ENCODE measurements at places on chromosomes 4 and X.

- no peak for DNase-seq
Measured at GRCh38 chr4:152591396-152591795, 55.5 kb upstream of the FBXW7 start.

GRCh38 chr4:158873795-158874401 lies 105.1 kb downstream of the FNIP2 start:
- peak; percentile 75 for DNase-seq

- peak; percentile 22 for DNase-seq
Measured at GRCh38 chr4:3136454-3136853, 62.0 kb downstream of the HTT start.

GRCh38 chr4:84905646-84906045 lies 60.8 kb downstream of the WDFY3 start:
- DNase-seq = no peak

DNA sequence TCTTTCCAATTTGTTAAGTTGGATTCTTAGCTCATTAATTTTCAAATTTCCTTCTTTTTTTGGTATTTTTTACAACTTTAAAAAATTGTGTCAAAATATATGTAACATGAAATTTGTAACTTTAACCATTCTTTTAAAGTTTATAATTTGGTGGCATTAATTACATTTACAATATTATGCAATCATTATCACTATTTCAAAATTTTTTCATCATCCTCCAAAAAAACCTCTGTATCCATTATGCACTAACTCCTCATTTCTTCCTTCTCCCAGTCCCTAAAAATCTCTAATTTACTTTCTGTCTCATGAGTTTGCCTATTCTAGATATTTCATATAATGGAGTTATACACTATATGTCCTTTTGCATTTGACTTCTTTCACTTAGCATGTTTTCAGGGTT lies 4.7 kb upstream of the FAM47E start:
- no peak for DNase-seq

DNA sequence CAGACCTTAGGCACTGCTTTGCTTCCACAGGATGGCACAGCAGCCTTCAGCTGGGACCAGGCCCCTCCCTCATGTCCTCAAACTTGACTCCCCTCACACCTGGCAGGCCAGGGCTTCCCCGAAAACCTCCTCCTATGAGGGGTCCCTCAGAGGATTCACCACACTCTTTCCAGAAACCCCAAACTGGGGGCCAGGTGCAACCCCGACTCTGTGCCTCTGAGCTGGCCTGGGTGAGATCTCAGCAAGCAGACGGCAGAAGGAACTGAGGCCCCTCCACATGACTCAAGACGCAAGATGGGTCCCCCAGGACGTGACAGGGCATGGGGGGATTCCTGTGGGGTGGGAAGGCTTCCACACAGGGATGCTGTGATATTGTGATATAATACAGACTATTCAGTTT lies 6.2 kb downstream of the HCFC1 start:
- DNase-seq = no peak

DNA sequence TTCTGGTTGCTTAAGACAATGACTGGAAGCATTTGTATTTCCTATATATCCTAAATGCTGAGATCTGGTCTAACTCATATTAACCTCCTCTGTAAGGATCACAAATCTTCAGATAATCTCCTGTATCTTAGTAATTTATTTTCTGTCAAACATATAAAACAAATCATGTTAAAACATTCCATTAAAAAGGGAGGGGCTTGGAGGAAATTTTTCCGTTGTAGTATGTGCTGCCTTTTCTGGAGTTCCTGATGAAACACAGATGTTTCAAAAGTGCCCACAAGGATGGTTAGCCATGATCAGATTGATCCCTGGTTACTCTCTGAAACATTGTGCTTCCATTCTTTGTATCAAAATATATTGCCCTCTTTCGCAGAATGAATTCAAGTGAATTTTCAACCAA lies 182.1 kb downstream of the TENM3 start:
- DNase-seq = no peak

DNA sequence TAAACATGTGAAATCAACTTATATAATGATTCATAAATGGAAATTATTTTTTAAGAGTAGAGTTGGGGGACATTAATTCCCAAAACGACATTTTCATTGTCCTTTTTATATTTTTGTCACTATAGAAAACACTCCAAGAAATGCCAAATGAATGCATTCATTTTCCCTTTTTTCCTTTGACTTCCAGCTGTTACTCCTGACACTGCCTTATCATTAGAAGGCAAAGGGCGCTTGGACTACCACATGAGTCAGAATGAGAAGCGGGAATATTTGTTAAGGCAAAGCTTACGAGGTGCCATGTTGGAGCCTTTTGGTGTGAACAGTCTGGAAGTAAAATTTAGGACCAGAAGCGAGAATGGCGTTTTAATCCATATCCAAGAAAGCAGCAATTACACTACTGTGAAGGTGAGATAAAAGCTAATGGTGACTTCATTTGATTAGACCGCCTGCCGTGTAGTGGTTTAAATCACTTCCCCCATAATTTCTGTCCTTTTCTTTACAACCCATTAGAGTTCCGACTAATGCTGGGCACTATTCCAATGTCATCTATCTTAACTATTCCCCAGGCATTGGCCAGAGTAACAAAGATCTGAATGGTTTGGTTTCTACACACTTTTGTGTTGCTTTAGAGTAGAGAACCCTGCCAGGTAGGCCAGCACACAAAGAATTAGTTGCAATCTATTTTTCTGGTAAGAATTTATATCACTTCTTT lies 166.7 kb downstream of the FAT4 start:
- DNase-seq = no peak

GRCh38 chr4:13635286-13635799 lies 7.8 kb upstream of the BOD1L1 start:
- no peak for DNase-seq

DNA sequence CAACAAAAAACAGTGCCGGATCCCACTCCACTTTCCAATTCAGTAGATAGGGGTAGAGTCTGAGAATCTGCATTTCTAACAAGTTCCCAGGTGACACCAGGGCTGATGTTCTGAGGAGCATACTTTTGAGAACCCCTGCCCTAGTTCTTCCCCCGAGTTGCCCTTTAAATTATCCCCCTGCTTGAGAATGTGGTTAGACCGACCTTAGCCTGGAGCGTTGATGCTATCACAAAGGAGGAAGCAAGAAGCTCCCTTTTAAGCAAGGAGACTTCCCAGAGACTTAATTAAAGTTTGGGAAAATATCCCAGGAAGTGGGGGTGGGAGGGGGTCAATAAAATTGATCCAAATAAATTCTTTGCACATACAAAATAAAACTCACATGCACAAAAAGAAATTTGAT lies 485.9 kb downstream of the SMARCA1 start:
- DNase-seq = no peak

DNA sequence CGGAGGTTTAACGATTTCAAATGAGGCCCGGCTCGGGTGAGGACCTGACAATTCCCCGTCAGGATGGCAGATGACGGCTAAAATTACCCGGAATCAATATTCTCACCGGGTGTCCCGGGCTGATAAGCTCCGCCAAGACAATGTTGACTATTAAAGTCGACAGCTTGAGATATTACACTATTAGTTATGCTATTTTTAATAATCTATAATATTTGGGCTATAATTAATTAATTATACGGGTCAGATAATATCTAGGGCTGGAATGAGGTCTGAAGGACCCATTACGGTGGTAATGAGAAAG lies 9.4 kb upstream of the NKX1-1 start:
- no peak for DNase-seq

DNA sequence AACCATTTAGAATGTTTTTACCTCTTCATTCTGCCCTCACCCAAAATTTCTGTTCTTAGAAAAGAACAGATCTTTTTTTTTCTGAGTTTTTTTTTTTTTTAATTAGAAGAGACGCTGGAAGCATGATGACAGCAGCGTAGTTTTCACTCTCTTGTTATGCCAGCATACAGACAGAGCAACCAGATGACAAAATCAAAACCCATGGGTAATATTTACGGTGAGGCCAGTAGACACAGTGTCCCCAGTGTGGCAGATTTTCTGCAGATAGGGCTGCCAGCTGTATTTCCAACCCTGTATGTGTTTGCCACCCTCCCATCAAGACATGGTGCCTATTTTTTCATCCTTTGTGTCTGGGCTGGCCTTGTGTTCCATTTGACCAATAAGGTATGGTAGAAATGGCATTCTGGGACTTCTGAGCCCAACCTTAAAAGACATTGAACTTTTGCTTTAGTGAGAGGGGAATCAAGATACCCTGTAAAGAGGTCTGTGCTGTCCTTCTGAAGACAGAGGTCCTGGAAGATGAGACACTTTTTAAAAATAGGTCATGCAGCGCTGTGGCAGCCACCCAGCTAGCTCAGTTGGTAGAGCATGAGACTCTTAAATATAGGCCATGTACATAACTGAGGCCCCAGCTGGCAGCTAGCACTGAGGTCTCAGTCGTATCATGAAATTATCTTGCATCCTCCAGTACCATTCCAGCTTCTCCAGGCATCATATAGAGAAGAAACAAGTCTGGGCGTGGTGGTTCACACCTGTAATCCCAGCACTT lies 6.7 kb upstream of the ZNF41 start:
- no peak for DNase-seq

GRCh38 chr4:128287141-128287870 lies at the start of gene PGRMC2:
Gene PGRMC2 (minus strand): TSS chr4:128287813. CDS start chr4:128287790, 23 bp downstream.
- no peak for DNase-seq

GRCh38 chr4:1726146-1726934 lies 5.0 kb downstream of the TACC3 start:
- DNase-seq = peak; percentile 62

DNA sequence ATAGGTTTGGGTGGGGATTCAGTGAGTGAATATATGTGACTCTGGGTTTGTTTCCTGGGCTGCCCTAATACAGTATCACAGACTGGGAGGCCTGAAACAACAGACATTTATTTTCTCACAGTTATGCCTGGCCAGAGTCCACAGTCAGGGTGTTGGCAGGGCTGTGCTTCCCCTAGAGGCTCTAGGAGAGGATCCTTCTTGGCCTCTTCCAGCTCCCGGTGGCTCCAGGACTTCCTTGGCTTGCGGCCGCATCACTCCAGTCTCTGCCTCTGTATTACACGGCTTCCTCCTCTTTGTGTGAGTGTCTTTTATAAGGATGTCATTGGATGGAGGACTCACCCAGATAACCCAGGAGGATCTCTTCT lies 5.2 kb upstream of the JAKMIP1 start:
- no peak for DNase-seq

GRCh38 chr4:152939621-152940020 lies 3.5 kb downstream of the FHDC1 start:
- DNase-seq = no peak

GRCh38 chr4:146282657-146283056 lies 68.3 kb downstream of the REELD1 start:
- DNase-seq = no peak

Measured in SW 1271 (cell line).